Umbilical cord (tissue), 2 donors: ENCODE measurements at places on chromosomes 7 and 10.

DNA sequence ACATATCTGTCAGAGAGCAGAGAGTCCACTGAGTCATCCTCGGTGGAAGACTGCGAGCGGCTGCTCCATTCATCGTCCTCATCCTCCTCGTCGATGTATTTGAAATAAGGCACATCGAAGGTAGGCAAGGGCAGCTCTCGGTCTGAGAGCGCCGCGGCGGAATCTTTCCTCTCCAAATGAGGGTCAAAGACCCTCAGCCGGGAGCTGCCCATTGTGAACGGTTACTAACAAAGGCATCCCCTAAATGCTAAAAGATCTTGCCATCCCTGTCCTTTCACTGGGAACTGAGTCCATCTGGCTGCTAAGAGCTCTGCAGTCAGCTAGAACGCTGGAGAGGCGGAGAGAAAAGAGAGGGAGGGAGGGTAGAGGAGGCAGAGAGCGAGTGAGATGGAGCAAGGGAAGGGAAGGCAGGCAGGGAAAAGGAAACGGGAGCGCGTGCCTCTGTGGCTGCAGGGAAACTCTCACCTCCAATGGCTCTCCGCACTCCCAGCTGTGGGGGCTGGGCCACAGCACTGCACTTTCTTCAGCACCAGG lies 163.4 kb downstream of the RAPGEF5 start:
- peak; percentile 77 for DNase-seq

DNA sequence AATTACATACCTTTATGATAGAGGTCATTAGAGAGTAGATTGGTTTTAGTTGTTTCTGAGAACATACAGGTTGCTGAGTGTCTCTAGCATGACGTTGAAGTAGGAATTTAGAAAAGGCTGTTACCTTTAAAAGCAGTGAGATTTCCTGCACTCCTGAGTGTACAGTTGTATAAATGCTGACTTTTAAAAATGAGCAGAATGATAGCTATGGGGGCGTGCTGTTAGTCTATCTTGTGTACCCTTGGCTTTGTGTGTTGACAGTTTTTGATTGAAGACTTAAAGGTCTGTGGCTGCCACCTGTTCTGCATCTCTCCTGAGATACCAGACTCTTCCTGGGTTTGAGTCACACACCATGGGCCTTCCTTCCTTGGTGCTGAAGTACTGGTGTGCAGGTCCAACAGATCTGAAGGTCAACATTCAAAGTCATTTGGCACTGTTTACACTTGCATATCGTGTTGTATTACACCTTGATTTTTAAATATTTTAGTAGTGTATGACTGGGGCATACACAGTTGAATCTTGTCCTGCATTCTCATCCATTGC lies 23.8 kb downstream of the DNAJB6 start:
- no peak for DNase-seq

GRCh38 chr7:140557809-140558518 lies 78.7 kb upstream of the MKRN1 start:
- no peak for DNase-seq

DNA sequence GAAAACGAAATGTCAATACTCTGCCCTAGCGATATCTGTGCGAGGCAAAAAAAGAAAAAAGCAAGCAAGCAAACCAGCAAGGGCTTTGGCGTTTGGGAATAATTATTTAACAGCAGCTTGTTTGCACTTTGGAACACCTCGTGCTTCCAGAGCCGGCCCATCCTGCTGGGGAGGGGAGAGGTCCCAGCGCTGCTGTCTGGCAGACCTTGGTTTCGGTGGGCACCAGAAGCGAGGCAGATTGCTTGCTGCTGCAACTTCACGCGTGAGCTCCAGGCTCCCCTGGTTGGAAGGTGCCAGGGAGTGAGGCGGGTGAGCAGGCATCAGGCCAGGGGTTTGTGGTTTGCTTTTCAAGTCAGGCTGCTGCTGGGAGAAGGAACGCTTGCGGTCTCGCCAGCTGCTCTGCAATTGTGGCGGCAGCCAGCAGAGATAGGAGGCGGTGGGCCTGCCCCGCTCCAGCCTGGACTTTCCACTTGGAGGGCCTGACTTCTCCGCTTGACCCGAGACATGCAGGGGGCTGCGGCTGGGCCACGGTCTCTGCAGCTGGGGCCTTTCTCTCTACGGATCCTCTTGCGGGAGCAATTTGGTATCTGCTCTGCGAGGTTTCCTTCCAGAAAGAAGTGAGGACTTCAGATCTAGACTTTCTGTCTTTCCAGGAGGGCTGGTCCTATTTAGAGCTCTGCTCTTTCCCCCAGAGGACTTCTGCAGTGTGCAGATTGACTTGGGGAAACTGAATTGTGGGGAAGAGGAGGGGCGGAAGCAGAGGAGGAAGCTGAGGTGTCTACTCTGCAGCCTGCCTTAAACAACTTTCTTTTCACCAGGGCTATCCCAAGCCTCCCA lies 131.4 kb downstream of the PRPF18 start:
- peak; percentile 63 for DNase-seq

- DNase-seq, result no peak
Measured at GRCh38 chr7:103771294-103771693, 218.2 kb downstream of the RELN start.

GRCh38 chr7:11573128-11573750 lies 258.8 kb downstream of the THSD7A start:
- DNase-seq, result no peak

- DNase-seq, result peak; percentile 70
Measured at GRCh38 chr7:47720141-47720906, 138.4 kb upstream of the TNS3 start.

- DNase-seq, result peak; percentile 93
Measured at GRCh38 chr10:103295374-103296015, 18.6 kb downstream of the INA start.

DNA sequence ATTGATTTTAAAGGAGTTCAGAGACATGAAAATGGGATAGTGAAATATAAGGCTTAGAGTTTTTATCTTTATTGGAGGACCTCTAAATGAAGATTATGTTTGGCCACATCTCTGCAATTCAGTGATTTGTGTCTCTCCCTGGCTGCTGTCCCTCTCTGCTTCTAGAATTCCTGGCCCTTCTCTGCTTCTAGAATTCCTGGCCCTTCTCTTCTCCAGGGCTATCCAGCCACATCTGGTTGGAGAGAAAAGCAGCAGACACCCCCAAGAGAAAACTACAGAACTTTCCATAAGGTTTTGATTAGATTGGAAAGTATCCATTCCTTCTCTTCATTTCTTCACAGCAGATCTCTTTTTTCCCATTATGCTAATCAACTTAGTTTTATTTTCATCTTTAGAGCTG lies 135.5 kb downstream of the NPY start:
- no peak for DNase-seq

GRCh38 chr7:117163101-117163500 lies 159.8 kb downstream of the WNT2 start:
- no peak for DNase-seq

- DNase-seq, result no peak
Measured at GRCh38 chr10:113035732-113036312, 85.8 kb downstream of the TCF7L2 start.

- peak; percentile 18 for DNase-seq
Measured at GRCh38 chr10:6929148-6929830, 349.2 kb upstream of the PRKCQ start.

- DNase-seq, result no peak
Measured at GRCh38 chr10:80771902-80772555, 234.3 kb downstream of the SH2D4B start.

GRCh38 chr7:153454306-153454705 lies 597.9 kb upstream of the DPP6 start:
- no peak for DNase-seq

GRCh38 chr7:101511965-101512364 lies 117.1 kb downstream of the MYL10 start:
- DNase-seq, result no peak

GRCh38 chr10:15813415-15813814 lies 46.9 kb downstream of the MINDY3 start:
- DNase-seq, result no peak
